NT2/D1 (cell line): ENCODE measurements at places on chromosomes 16 and 17.

GRCh38 chr16:71927383-71927782 lies 32.1 kb downstream of the IST1 start:
- no peak for DNase-seq

GRCh38 chr17:14297161-14297851 lies 3.6 kb upstream of the HS3ST3B1 start:
- no peak for DNase-seq

DNA sequence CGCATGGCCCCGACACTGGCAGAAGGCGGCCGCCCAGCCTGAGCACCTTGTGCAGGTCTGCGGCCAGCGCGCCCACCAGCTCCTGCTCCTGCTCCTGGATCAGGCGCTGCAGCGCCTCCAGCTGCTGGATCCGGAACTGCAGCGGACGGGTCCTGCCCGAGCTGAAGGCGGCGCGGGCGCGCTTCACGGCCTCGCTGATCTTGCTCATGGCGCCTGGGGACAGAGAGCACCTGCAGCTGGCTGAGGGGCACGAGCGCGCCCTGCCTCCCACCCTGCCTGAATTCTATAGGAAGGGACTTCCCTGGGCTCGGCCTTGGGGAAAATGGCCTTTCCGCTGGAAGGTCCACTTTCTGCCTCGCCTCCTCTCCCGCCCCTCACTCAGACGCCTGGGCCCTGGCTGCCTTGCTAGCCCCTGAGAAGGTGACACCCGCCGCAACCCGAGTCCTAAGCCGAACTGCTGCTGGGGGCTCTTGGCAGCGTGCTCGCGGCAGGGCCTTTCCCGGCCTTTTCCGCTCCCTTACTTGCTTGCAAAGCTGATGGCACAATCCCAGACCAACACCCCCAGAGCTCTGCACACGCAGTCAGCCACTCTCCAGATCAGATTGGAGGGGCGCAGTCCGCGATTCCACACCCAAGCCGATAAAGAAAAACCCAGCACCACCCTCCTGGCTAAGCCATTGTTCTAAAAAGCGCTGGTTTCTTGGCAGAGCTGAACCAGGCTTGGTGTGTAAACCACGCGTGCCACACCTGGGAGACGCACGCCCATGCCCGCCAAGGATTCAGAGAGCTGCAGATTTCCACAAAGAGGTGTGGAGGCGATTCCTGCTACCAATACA lies 3.0 kb downstream of the ALDH3A1 start:
- peak; percentile 80 for DNase-seq

DNA sequence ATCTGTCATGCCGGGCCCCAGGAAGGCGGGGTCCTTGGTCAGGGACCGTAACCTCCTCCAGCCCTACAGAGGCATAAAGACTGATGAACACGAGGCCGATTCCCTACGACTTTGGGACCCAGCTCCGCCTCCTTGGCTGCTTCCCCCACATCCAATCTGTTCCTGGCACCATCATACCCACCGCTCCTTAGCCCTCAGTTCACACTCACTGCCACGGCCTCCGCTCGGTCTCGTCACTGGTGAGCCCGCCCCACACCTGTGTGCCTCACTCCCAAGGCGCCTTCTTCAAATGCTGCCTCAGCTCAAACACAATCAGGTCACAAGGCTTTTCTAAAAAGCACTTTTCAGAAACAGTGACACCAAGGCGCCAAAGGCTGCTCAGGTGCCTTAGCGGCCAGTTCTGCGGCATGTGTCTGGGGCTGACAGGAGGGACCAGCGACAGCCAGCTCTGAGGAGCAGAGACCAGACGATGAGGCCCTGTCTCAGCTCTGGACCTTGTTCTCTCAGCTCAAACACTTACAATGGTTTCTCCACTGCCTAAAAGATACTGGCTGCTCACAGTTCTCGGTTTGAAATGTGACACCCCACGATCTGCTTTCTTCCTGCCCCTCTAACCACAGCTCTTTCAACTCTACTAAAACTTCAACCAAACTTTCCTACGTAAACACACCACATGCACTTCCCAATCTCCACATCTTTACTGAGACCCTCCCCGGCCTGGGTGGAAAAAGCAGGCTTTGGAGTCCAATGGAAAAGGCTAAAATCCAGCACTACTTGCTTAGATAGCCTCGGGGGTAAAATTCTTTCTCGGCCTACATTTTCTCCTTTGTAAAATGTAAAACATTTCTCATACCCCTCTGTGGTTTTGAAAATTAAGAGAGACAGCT lies 33.2 kb downstream of the CYB5D2 start:
- no peak for DNase-seq

DNA sequence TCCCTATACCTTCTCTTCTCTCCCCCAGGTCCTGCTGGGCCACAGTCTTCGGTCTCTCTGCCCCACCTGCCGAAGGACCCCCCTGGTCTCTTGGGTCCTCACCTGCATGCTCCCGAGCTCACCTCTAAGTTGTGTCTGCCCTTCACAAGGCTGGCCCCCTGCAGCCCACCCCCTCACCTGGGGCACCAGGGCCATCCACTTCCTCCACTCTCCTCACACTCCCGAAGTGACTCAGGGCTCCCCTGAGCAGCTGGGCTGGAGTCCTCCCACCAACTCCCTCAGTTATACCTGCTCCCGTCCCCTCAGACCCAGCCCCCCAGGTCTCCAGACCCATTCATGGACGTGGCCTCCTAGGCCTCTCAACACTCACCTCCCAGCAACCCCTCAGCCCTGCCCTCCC lies 822.0 kb downstream of the KCNJ18 start:
- DNase-seq = no peak

DNA sequence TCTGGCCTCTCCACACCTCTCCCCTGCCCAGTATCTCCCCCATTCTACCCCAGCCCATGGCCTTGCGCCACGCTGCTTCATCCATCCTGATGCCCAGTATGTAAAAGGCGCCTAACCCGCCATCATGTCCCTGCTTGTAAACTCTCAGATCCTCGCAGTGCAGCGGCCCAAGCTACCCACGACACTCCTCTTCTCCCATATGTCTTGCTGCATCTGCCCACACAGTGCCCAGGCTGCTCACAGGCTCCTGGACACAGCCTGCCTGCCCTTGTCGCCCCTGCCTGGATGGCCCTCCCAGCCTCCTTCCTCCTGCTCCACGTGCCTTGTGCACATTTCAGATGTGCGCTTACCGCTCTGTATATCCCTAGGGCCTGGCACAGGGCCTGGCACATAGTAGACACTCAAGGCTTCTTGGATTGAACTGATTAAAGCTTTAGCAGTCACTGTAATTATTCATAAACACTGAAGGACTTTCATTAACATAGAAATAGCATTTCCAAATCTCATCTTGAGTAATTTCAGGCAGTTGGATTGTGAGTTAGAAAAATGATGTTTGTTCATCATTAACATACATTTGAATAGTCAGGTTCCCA lies 129.1 kb downstream of the CLEC16A start:
- no peak for DNase-seq

GRCh38 chr16:15966836-15967546 lies 17.6 kb downstream of the ABCC1 start:
- DNase-seq = no peak

DNA sequence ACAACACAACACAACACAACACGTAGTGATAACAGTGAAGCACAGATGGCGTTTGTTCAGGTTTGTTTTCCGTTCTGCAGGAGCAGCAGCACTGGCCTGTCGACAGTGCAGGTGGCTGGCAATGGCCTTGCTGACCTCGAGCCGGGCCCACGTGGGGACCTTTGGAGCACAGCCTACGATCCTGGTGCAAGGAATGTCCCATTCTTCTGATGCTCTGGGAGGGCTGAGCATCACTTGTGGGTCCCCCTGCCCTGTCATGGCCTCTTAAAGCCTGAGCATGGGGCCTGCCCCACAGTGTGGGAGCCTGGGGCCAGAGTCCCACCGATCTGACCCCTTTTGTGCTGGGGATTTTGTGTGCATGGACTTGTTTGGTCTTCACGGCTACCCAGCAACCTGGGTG lies 6.8 kb downstream of the MAP2K3 start:
- no peak for DNase-seq

DNA sequence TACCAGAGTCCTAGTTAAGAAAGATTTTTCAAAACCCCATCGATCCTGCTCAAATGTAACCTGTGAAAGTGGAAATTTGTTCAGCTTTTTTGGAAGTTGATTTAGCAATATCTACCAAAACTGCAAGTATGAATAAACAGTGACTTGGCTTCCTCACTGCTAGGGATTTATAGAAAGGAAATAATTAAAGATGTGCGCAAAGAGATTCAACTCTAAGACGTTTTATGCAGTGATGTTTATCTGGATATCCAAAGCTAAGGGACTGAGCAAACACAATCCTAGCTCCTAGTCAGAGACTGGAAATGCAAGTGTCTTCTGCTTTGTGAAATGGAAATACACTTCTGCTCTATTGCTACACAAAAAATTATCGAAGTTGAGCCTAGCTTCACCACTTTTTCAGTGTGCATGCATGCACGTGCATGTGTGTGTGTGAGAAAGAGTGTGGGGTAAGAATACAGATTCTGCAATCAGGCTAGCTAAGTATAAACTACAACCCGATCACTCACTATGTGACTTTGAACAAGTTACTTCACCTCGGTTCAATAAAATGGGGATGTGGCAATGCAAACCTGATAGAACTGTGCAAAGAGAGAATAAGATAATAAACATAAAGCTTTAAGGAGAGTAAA lies 52.1 kb upstream of the FOXF1 start:
- DNase-seq = no peak

- no peak for DNase-seq
Observed at GRCh38 chr17:44219616-44220212, at the start of gene UBTF. Gene UBTF (minus strand): TSS chr17:44219675. CDS start chr17:44218229, 1,446 bp downstream.

DNA sequence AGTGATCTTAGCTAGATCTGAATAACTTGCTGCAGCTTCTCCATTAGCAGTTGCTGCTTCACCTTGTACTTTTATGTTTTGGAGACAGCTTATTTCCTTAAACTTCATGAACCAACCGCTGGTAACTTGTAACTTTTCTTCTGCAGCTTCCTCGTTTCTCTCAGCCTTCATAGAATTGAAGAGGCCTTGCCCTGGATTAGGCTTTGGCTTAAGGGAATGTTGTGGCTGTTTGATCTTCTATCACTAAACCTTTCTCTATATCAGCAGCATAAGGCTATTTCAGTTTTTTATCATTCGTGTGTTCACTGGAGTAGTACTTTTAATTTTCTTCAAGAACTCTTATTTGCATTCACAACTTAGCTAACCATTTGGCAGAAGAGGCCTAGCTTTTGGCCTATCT lies 21.5 kb upstream of the TMEM92 start:
- DNase-seq = no peak

- no peak for DNase-seq
Observed at GRCh38 chr17:9672691-9673090, 27.4 kb downstream of the USP43 start.

DNA sequence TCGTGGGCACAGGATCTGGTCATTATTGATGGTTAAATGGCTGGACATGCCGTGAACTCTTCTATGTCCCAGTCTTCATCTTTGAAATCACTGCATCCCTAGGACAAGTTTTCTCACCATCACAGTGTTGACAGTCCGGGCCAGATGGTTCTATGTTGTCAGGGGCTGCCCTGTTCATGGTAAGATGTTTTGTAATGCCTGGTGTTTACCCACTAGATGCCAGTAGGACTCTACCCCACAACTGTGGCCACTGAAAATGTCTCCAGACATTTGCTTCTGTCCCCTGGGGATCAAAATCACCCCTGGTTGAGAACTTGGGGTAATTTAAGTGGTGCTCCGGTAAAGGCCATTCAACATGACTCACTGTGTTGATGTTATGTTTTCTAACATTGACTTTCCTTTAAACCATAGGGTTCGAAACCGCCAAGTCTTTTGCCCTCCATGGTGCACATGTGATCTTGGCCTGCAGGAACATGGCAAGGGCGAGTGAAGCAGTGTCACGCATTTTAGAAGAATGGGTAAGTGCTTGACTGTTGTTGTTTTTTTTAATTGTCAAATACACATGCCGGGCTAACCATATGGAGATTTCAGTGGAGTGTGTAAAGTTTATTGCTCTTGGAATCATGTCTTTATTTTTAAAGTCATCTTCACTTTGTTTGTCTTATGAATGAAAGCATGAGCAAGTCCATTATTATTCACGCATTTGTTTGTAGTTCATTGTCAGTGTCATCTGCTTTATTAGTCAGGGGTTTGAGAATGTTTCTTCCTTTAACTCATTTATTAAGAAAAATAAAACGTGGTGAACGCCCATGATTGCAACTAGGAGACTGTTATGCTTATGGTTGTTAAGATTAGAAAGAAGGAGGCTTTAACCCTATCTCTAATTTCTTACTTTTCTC lies 64.6 kb downstream of the WWOX start:
- no peak for DNase-seq

GRCh38 chr17:9948928-9949327 lies 43.9 kb upstream of the RCVRN start:
- no peak for DNase-seq

DNA sequence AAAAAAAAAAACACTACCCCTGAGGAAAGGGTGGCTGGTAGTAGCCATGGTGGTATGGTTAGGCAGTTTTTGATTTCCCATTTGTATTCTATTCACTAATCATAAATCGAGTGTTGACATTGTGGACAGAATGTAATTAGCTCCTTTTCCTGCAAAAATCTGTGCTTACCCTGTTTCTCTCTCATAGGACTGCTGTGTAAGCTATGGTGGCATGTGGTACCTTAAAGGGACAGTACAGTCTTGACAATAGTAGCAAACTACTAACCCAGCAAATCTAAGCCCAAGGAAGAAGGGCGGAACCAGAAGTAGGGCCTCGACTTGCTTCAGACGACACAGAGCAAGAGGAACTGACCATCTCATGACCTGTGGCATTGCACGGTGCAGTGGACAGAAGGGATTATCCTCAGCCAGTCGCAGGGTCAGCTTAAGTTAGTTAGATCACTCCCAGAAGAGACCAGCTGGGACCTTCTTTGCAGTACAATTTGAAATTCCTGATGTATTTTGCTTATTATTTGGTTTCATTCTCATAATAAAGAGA lies 36.3 kb downstream of the POLR3E start:
- DNase-seq = no peak

DNA sequence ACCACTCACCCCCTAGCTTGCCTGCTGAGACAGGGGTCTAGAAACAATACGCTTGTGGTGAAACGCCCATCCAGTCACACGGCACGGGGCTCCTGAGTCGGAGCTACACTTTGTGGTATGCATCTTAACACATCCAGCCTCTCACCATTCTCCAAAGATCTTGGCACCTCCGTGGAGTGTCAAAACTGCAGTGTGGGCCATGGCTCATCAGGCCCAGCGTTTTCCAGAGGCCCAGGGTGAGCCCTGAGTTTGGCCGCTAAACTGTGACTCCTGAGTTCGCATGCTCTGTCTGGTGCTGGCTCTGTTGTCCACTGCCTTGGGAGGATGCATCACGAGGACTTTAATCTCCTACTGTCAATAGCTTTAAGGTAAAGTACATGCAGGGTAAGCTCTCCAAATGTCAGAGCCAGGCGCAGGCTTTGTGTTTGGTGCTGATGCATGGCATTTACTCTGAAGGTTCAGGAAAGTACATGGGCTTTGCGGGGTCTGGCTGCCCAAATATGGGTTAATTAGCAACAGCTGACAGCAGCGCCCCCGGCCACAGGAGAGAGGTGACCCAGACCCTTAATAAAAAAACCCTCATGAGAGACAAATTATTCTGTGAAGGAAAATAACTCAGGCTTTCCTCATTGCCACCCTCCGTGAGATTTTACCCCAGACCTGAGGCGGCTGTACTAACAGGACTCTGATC lies 118.4 kb downstream of the CCDC182 start:
- no peak for DNase-seq
